Motor neuron (in vitro differentiated cells): ENCODE measurements at places on chromosomes 7 and 10.
A peak's percentile ranks its signal among the peaks of the same experiment; 100 is the strongest.

- no peak for ATAC-seq
Measured at GRCh38 chr10:26721561-26721960, 24.1 kb downstream of the PDSS1 start.

GRCh38 chr7:78159545-78159944 lies 361.0 kb downstream of the PHTF2 start:
- ATAC-seq = peak; percentile 57

DNA sequence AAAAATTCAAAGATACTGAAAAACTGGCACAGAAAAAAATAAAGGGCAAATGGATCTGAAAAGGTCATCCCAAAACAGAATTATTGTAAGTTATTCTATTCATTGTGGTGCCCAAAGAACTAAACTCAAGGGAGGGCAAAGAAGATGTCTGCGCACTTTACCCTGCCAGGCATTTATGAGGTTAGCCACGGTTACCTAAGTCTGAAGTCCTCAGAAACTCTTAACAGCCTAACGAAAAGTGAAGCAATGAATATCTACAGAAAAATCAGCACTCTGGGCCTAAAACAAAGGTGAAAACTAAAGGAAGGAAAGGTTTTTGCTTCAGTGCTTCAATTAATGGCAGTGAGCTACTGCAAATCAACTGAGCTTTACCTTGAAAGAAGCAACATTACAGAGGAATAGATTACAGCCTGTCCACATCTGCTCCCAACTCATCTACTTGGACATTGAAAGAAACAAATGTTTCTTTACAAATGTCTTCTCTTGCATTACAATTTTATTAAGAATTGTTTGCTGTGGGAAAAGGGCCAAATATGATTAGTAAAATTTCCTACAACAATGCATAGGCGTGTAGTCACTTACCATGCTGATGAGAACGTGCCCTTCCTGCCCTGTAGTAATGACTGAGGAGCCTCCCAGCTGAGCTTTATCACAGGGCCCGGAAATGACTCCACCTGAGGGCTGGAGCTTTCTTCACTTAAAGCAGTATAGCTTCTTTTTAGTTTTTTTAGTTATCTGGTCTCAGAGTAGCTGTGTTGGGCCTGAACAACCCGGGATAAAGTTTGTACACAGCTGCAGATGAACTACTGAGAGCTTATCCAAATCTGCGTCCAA lies at the start of gene TUBAL3:
Gene TUBAL3 (minus strand): TSS at position 621 of the 834 bp plus-strand sequence. CDS start 36 bp downstream, at position 585.
- no peak for ATAC-seq

DNA sequence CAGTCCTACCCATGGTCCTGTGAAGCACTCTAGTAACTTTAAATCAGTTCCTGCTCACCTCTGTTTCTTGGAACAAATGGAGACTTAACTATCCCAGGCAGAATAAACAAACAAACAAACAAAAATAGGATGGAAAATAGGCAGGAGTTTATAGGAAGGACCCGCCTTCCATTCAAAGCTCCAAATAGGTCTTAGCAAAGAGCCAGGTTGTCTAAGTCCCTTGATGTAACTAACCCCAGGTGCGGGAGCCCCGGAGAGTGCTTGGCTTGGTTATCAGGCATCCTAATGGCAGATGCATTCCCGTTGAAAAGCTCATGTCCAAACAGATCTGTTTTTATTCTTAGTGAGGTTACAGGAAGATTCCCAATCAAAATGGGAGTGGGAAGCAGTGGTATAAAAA lies 2.2 kb downstream of the IFIT2 start:
- no peak for ATAC-seq

- ATAC-seq = peak; percentile 43
Measured at GRCh38 chr10:51879238-51879637, 179.8 kb upstream of the CSTF2T start.

GRCh38 chr7:10584886-10585285 lies 388.8 kb upstream of the PHF14 start:
- no peak for ATAC-seq

DNA sequence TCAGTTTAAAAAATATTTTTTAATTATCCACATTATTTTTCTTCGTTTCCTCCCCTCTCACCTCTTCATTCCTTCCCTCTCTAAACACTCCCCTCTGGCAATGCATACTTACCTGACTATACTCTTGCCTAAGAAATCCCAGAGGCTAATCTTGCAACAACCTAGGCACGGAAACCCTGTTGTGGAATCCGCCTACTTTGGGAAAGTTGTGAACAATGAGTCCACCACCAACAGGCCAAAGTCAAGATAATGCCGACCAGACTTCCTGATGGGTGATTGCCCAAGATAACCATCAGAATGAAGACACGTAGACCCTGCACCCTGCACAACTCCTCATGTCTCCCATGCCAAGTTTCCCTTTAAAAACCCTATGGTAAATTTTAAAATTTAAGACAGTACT lies 521.5 kb downstream of the KIF20B start:
- ATAC-seq = no peak
